ENCODE measurements at places on chromosomes 3 and 15.

GRCh38 chr15:41925086-41925608, 31.3 kb upstream of the SPTBN5 start:
- DNase-seq = no peak

DNA sequence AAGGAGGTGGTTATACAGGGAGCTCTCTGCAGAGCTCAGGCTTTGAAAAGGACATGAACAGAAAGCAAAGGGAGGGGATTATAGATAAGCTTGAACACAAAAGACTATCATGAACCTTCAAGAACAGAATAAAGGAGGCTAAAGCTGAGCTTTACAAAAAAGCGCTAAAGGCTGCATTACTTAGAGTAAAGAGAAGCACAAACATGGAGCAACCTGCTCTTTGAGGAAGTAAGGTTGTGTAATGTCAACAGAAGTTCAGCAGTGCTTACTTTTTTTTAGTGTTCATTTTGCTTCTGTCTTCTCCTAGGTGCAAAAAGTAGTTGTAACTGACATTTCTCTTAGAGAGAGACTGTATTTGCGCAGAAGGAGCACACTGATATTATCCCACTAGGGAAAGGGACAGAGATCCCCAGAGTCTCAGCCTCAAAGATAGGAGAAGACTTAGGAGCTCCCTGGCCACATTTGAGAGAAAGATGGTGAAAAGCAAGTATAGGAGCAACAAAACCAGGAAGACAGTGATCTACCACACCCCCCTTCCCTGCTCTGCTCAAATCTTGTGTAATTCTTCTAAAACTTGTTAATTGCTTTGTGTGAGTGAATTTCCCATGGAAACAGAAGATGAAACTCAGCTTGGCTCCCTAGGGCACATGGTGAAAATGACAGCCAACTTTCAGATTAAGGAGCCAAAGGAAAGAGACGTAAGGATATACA, 54.7 kb downstream of the QTRT2 start:
- DNase-seq = no peak

- DNase-seq = no peak
Measured at GRCh38 chr3:47152578-47152977, 11.3 kb downstream of the SETD2 start.

DNA sequence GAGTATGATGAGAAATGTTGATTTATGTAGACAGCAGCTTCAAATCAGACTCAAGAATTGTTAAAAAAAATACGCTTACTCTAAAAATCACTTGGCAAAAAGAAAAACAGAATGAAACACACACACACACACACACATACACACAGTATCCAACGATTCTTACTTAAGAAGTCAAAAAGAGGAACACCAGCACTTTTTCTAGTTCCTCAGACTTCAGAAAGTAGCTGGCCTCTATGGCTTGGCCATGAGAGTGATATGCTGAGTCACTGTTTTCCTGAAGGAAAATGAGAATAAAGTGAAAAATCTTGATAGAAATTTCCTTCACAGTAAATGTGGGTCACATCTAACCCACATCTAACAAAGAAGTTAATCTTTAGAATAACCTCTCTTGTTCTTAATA, 22.1 kb downstream of the CNTN3 start:
- no peak for DNase-seq

GRCh38 chr3:14179795-14180194, 1.2 kb downstream of the LSM3 start:
- no peak for DNase-seq

DNA sequence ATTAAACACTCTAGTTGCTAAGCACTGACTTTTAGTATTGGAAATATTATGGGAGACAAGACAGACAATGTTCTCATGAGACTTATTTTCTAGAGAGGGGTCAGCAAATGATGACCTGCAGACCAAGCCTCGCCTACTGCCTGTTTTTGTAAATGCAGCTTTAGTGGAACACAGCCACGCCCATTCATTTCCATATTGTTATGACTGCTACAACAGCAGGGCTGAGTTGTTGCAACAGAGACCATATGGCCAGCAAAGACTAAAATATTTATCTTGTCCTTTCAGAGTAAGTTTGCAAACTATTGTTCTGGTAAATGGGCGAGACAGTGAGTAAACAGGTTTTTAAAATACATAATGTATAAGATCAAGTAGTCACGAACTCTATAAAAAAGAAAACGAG, 570.2 kb downstream of the NTRK3 start:
- DNase-seq = no peak

DNA sequence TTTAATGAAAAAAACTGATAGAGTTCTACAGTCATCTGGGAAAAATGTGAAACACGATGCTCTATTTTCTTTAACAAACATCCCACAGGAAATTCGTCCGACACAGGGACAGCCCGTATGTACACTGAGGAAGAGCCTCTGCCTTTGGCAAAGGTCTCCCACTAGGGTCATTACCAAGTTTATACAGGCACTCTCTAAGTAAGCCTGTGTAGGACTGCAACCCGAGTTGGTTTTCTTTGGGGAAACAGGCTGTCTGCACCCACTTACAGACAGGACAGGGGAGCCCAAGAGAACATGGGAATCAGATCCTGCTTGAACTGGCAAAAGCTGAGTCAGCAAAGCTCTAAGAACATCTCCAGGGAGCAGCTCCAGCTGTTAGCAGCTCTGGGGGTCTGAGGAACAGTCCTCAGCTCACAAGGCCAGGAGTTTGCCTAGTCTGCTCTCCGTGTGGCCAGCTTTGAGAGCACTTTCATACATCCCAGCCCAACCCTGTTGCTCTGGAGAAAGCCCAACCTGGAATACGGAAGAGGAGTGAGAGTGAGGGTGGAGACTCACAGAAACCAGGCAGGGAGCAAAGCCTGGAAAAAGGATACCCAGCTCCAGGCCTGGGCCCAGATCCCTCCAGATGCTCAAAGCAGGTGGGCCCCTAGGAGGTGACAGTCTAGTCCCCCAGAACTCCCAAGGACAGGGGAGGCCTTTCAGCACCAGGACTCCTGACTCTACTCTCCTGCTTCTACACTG, 1.9 kb downstream of the TBC1D2B start:
- DNase-seq = no peak

DNA sequence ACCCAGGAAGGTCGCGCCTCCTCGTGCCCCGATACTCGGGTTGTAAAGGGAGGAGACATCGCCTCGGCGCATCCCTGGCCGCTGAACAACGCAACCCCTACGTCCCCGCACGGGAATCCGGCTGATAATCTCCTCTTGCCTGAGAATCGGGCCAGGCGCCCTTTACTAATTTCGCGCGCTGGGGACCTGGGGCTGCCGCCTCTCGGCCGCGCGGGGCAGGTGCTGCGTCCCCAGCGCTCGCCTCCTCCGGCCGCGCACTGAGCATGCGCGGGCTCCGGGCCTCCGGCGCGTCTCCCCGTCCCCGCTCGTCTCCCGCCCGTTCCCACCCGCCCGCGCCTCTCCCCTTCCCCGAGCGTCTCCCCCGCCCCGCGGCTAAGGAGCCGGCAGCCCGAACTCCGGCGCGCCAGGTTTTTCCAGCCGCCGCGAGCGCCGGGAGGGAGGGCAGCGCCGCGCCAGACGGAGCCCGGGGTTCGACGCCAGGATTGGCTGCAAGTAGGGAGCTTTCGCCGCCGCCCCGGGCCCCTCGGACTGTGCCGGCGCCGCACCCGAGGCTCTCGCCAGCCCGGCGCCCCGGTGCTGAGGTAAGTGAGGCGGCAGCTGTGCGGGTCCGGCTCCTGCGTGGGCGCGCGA, at the start of gene CNTN4:
Gene CNTN4 (plus strand): TSS at position 469 of the 630 bp plus-strand sequence.
- DNase-seq = peak; percentile 98

GRCh38 chr3:126901631-126902030, 81.3 kb upstream of the PLXNA1 start:
- no peak for DNase-seq

DNA sequence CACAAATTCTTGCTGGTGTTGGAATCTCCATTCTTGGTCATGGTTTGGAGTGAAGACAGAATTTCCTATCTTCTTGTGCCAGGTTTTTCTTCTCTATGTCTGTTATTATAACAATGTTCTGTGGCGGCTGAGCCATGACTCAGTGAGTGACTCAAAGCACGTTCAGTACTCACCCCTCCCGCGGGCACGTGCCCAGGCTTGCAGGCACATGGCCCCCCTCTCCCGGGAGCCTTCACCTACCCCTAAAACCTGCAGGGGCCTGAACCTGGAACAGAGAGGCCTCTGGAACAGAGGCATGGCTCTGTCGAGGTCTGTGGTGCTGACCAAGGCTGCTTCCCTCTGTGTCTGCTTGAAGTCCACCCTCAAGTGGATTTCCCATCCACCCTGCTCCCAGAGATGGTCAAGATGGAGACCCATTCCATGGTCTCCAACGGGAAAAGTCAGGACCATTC, 27.6 kb downstream of the PLXNB1 start:
- no peak for DNase-seq

- DNase-seq = no peak
Measured at GRCh38 chr15:31397851-31398661, 71.4 kb downstream of the KLF13 start.

DNA sequence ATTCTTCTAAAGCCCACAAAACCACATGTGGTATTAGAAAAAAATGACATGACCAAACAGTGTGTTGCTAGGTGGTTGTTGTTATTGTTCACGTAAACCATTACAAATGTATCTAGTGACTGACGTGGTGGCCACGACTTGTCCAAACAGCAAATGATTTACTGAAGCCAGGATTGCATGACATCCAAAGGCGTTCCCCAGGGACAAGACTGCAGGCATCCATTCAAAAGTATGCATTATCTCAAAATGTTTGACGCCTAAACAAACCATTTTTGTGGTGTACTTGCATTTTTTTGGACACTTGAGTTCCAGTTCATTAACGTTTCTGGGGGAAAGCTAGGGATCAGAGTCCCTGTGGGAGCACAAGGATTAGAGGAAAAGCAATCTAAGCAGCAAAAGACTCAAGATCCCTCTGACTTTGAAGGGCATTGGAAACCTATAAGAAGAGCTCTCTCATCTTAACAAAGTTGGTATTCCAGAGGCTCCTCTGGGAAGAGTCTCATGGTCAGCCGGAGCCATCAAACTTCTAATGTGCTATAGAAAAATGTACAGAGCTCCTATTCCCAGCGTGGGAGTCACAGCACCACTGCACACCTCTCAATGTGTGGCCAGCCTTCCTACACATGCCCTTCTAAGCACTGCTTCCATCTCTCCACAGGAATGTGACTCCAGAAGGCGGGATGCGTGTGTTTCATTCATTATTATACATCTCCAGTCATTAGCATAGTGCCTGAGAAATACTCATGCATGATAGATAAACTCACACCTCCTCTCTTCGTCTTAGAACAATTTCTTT, 62.9 kb downstream of the FBN1 start:
- no peak for DNase-seq

DNA sequence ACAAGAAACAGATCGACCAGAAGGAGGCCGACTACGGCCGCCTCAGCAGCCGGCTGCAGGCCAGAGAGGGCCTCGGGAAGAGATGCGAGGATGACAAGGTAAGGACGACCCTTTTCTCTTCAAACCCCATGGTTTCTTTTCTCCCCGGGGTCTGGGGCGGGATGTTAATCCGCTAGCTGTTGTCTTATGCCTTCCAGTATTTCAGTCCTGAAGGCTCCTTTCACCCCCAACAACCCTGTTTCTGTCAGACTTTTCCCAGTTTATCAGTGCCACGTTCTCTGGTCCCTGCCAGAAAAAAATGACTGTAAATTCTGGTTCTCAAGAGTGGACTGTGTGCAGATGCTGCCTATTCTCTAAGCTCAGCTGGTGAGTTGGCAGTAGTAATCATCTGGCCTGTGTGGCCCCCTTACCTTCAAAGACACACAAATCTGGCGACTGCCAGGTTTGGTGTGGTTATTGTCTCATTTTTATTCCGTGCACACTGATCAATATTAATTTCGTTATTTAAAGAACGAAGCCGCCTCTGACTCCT, 806 bp downstream of the GOLM2 start:
- DNase-seq = peak; percentile 11

- DNase-seq = no peak
Measured at GRCh38 chr3:129543999-129544398, 1.0 kb downstream of the H1-8 start.

Measured in brain (organoid and tissue), 16 donors.